Progenitor cell of endocrine pancreas (in vitro differentiated cells): ENCODE measurements at places on chromosomes 1 and 21.

- H3K27ac ChIP-seq: no peak overlapping the region
- H3K36me3 ChIP-seq: no peaks in the 10 kb centered on the region
- peaks cover 41% of the 10 kb centered on the region for H3K27me3 ChIP-seq
- DNase-seq: no peak
- H3K4me1 ChIP-seq: peaks cover 18% of the 10 kb centered on the region
Observed at GRCh38 chr1:211332036-211332616, 5.5 kb downstream of the TRAF5 start.

GRCh38 chr1:205497351-205497750 is 7.1 kb upstream of the CDK18 start:
- H3K27ac ChIP-seq: no peak overlapping the region
- no peak overlapping the region for H3K4me3 ChIP-seq
- DNase-seq: no peak

- no peaks in the 10 kb centered on the region for H3K4me1 ChIP-seq
- H3K4me3 ChIP-seq: no peak overlapping the region
- H3K36me3 ChIP-seq: no peaks in the 10 kb centered on the region
Observed at GRCh38 chr1:4052657-4053056, 152.6 kb upstream of the C1orf174 start.

DNA sequence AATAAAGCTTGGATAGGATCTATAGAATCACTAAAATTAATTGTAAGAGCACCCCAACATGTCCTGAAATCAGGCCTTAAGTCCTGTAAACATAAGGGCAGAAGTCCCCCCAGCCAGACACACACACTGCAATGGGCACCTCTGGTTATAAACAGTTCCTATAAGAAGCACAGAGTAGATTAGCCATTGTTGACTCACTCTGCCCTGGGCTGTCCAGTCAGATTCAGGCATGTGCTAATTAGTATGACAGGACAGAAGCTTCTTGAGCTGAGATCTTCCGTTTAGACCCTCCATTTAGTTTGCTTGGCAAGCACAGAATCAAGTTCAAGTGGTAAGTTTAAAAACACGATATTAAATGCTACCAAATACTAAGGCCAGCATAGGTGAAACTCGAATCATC is 11.8 kb upstream of the DENND1B start:
- no peak for DNase-seq
- H3K4me1 ChIP-seq: no peaks in the 10 kb centered on the region
- H3K4me3 ChIP-seq: no peak overlapping the region
- H3K27me3 ChIP-seq: no peaks in the 10 kb centered on the region
- no peak overlapping the region for H3K27ac ChIP-seq

- H3K4me3 ChIP-seq: no peak overlapping the region
- DNase-seq: no peak
- H3K27ac ChIP-seq: peak overlapping the region; percentile 77
- no peaks in the 10 kb centered on the region for H3K27me3 ChIP-seq
- peaks cover 21% of the 10 kb centered on the region for H3K4me1 ChIP-seq
Observed at GRCh38 chr1:160637821-160638539, 8.9 kb downstream of the SLAMF1 start.

DNA sequence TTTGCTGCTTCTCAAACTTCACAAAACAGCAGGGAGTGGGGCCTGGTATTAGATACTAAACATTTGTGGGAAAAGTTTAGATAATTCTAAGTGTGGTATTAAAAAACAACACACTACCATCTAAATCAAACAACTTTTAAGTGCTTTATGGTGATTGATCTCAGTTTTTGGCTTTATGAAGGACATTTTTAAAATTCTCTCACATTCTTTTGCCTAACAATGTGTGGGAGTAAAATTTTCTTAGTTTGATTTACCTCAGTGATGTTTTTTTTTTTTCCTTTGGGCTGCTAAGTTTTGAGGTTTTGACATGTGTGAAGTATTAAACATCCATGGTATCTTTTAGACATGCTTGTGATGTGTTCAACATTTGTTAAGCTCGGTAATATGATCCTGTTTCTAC is 116.2 kb downstream of the DISP1 start:
- H3K4me3 ChIP-seq: no peak overlapping the region
- no peak overlapping the region for H3K27ac ChIP-seq

GRCh38 chr1:37808369-37809319 is 636 bp upstream of the YRDC start:
- H3K4me1 ChIP-seq: peaks cover 7% of the 10 kb centered on the region
- H3K4me3 ChIP-seq: peak overlapping the region; percentile 89
- H3K27me3 ChIP-seq: no peaks in the 10 kb centered on the region
- peak; percentile 62 for DNase-seq
- H3K27ac ChIP-seq: peak overlapping the region; percentile 94

DNA sequence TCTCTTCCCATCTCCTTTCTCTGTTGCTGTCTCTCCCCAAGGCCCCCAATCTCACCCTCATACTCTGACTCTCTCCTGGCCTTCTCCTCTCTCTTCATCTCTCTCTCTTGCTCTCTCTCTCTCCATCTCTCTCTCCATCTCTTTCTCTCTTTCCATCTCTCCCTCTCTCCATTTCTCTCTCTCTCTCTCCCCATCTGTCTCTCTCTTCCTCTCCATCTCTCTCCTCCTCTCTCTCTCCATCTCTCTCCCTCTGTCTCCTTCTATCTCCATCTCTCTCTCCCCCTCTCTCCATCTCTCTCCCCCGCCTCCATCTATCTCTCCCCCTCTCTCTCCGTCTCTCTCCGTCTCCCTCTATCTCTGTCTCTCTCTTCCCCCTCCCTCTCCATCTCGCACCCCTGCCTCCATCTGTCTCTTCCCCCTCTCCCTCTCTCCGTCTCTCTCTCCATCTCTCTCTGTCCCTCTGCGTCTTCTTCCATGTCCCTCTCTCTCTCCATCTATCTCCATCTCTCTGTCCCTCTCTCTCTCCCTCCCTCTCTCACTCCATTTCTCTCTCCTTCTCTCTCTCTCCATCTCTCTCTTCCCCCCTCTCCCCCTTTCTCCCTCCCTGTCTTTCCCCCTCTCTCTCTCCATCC is 16.0 kb upstream of the EPHA8 start:
- H3K4me1 ChIP-seq: no peaks in the 10 kb centered on the region
- H3K36me3 ChIP-seq: no peaks in the 10 kb centered on the region
- H3K4me3 ChIP-seq: no peak overlapping the region
- H3K27me3 ChIP-seq: peaks cover 73% of the 10 kb centered on the region

DNA sequence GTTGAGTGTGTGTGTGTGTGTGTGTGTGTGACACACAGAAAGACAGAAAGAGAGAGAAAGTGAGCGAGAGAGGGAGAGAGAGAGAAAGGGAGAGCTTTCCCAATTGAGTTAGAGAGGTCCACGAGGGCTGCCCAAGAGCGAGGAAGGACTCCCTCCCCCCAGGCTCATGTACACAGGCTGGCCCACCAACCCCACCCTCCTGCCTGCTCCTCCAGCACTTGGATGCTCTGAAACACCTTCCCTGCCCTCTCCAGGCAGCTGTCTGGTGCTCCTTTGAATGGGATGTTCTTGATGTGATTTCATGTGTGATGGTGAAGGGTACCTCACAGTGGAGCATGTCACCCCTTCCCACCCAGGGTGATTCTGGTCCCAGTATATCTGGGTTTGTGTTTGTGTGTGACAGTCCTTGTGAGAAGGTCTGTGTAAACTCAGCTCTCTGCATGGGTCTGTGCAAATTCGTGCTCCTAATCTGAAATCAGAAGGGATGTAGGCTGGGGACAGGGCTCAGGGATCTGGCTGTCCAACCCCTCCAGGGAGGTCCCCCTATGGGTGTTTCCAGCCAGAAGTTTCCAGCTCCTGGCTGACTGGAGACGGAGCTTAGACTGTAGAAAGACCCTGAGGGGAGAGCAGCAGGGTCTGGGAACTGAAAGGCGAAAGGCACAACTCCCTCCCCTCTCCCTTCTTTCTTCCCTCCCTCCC is 6.8 kb upstream of the PEAR1 start:
- no peak overlapping the region for H3K4me3 ChIP-seq
- H3K27ac ChIP-seq: no peak overlapping the region
- H3K27me3 ChIP-seq: peaks cover 79% of the 10 kb centered on the region
- no peaks in the 10 kb centered on the region for H3K4me1 ChIP-seq

DNA sequence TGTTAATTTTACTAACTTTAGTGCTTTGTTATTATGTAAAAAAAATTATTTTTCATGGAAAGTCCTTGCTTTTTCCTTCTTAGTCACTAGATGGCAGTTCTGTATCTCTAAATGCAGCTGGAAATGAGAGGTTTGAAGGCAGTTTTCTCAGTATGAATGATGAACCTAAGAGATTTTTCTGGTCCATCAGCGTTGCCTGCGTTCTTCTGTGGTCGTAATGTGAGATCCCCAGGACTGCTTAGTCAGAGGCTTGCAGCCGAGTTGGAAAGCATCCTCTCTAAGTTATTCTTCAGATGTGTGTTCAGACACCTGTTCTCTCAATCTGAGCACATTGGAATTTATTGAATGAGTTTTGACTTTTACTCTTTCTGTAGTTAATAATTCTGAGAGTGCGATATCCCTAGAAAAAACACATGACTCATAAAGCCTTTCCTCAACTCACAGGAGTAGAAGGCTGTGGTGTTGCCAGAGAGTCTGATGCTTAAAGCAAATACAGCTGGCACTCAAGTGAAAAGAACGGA is 99.3 kb downstream of the FMN2 start:
- peaks cover 8% of the 10 kb centered on the region for H3K4me1 ChIP-seq
- no peak overlapping the region for H3K4me3 ChIP-seq
- no peaks in the 10 kb centered on the region for H3K36me3 ChIP-seq
- no peak overlapping the region for H3K27ac ChIP-seq

DNA sequence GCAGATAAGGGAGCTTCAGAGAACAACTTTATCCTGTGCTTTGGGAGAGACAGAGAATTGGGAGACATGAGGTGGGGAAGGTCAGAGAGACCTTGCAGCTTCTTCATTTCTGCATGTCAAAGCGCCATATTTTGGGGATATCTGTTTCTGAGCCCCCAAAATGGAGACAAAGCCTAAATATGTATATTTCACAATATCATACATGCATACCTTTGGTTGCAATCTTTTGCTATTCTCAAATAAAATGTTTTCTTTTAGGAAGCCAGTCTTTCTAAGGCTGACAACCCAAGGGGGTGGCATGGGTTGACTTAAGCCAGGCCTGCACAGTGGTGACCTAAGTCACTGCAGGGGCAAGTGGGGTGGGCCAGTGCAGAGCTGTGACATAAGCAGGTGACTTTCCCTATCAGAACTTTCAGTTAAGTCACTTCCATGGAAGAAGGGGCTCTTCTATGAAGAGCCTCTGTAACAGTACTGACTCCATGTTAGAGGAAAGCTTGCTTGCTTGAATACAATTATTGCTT is 13.9 kb upstream of the MRPL55 start:
- DNase-seq: no peak
- peaks cover 10% of the 10 kb centered on the region for H3K4me1 ChIP-seq
- H3K27ac ChIP-seq: no peak overlapping the region
- H3K4me3 ChIP-seq: no peak overlapping the region

DNA sequence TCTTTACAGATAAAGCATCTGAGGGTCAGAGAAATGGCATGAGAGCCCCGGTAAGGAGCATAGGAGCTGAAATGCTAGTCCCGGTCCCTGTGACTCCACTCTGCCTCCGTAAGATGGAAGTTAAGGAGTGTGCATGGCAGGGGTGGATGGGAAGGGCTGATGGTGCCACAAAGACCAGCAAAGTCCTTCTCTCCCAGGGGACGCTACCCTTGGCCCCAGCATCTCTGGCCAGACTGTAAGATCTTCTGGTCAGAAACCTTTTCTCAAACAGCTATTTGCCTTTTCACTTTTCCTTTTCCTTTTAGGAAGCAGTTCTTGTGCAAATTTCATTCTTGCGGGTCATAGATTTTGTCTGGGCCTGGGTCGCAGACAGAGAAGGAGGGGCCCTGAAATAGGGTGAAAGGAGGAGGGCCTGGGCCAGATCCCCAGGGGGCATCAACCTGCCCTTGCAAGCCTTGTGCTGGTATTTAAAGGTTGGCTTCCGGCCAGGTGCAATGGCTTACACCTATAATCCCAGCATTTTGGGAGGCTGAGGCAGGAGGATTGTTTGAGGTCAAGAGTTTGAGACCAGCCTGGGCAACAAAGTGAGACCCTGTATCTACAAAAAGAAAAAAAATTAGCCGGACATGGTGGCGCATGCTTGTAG is 14.4 kb upstream of the EPS8L3 start:
- H3K27ac ChIP-seq: no peak overlapping the region
- DNase-seq: no peak
- H3K36me3 ChIP-seq: peaks cover 2% of the 10 kb centered on the region

DNA sequence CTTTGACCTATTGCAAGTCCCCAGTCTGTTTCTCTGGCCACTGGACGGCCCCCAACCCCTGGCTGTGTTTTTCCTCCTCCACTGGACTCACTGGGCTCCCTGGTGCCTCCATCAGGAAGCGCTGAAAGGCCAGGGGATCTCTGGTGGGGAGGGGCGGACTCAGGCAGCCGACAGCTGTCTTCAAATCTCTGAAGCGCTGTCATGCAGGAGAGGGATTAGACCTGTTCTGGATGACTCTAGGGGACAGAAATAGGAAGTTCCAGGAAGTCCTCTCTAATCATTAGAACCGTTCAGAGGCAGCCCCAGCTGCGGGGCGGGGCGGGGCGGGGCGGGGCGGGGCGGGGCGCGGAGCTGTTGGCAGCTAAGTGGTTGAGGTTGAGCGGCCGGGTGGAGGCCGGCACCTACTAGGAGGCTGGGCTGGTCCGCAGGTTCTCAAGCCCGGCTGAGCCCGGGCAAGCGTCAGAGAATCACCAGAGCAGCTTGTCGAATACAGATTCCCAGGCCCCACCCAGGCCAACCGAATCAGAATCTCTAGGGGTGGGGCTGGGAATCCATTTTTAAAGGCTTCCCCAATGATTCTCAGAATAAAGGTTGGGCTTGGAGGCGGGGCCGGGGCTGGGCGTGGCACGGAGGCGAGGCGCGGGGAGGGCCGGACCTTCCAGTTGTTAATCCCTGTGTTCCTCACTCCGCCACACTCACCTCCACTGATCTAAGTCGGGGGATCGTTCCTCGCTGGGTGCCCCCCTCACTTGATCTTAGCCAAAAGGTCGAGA is 11.4 kb upstream of the PHLDA3 start:
- DNase-seq: no peak
- peaks cover 17% of the 10 kb centered on the region for H3K4me1 ChIP-seq
- no peak overlapping the region for H3K27ac ChIP-seq
- peak overlapping the region; percentile 47 for H3K4me3 ChIP-seq

DNA sequence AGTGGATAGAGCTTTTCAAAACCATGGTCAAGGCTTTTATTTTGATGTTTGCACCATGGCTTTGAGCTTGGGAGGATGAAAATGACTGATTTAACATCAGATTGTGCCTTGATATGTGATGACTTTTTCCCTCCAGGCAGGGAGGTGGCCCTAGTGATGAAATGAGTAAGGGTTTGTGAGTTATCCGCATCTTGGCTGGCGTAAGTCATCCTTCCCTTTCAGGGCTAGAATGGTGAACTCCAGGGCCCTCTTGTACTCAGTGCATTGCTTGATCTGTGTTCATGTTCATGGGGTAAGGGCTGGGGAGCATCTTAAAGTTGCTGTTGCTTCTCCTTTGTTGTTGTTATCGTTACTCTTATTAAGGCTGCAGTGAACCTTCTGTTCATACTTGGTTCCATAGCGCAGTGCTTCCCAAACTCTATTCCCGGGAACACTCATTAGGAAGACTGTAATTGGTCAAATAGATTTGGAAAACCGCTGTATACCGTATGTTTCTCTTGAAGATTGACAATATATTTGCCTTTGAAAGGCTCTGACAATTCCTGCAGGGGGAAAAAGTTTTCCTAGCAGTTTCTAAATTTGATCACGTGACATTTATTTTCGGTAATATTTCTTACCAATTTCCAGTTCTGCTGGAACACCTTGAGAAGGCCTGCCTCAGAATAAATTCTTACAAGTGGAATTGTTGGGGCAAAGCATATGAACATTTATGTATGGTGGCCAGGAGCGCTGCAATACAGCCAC is 23.1 kb downstream of the GPR137B start:
- H3K4me1 ChIP-seq: peaks cover 3% of the 10 kb centered on the region
- no peak overlapping the region for H3K4me3 ChIP-seq
- H3K27ac ChIP-seq: no peak overlapping the region
- no peaks in the 10 kb centered on the region for H3K27me3 ChIP-seq
- peaks cover 15% of the 10 kb centered on the region for H3K36me3 ChIP-seq
